Mucosa of gallbladder (tissue), 1 donor: ENCODE measurements at places on chromosomes 13 and 19. TPM values are rescaled to one million over a fixed set of nuclear protein-coding genes. Genes with fewer than 3 reads are reported as not detected.

- no peak for DNase-seq
These were observed 652 bp downstream of the POU4F1 start for GRCh38 chr13:78602561-78603239.

GRCh38 chr13:34338102-34338501 lies 520.2 kb downstream of the RFC3 start:
- no peak for DNase-seq

DNA sequence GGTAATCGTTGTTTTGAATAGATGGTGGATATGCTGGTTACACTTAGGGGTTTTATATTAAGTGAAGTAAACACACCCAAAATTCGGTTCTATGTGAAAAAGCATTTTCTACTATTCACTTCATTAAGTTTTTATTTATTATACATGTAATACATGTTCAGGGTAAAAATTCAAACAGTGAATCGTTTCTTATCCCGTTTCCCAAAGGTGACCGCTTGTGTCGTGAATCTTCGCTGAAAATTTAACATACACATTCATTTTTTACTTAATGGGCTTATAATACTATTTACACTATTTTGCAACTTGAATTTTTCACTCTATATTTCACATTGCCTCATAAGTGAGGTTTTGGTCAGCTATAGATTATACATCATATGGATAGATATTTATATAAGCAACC lies 24.5 kb downstream of the IPO5 start:
- no peak for DNase-seq

DNA sequence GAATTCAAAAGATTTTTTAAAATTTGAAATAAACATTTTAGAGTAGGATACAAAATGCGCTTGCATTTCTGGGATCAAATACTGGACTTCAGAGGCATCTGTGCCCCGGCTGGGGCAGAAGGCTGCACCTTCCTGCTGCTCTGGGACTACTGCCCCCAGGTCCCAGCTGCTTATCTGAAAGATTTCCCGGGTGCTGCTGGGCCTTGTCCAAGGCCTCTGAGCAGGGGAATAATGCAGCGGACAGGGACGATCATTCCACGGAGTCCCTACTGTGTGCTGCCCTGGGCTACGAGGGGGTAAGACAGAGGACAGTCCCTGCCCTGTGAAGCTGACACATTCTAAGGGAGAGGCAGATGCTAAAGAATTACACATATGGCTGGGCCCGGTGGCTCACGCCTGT lies 33.1 kb upstream of the NCCRP1 start:
- no peak for DNase-seq

DNA sequence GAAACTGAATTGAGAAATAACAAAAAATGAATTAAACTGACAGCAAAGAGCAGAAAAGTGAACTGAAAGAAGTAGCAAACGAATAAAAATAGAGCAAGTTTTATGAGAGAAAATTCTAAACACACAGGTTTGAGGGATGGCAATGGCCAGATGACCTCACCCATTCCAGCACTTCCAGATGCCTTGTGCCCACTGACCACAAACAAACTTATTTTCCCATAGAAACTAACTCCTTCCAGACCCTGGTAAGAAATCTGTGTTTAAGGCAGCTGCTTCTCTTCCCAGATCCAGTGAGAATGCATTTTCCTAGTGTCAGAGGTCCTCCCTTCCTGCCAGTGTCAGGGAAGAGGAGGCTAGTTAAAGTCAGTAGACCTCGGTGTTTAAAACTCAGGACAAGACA lies 51.7 kb downstream of the RXFP2 start:
- DNase-seq = no peak

DNA sequence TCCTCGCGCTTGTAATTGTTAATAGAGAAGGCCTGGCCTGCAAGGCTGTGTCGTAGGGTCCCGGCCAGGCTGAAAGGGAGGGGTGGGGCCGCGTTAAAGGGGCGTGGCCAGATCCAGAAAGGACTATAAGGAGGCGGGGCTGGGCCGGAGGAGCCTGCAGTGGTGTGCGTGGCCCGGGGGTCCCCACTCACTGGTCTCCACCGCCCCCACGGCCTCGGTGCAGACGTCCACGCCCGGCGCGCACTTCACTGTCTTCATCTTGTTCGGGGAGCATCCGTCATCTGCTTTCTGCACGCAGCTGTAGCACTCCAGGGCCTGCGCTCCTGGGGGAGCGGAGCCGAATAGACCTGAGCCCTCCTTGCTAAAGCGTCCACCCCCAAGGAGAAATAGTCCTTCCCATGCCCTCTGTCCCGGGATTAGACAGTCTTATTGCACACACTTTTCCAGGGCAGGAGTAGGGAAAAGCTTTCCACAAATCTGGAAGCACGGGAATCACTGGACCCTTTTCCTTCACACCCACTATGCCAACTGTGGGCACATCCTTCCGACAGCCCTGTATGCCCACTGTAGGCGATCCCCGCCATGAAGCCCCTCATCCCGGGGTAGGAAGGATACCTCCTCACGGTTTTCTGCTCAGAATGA lies 1.2 kb downstream of the LYPD3 start:
- peak; percentile 78 for DNase-seq

DNA sequence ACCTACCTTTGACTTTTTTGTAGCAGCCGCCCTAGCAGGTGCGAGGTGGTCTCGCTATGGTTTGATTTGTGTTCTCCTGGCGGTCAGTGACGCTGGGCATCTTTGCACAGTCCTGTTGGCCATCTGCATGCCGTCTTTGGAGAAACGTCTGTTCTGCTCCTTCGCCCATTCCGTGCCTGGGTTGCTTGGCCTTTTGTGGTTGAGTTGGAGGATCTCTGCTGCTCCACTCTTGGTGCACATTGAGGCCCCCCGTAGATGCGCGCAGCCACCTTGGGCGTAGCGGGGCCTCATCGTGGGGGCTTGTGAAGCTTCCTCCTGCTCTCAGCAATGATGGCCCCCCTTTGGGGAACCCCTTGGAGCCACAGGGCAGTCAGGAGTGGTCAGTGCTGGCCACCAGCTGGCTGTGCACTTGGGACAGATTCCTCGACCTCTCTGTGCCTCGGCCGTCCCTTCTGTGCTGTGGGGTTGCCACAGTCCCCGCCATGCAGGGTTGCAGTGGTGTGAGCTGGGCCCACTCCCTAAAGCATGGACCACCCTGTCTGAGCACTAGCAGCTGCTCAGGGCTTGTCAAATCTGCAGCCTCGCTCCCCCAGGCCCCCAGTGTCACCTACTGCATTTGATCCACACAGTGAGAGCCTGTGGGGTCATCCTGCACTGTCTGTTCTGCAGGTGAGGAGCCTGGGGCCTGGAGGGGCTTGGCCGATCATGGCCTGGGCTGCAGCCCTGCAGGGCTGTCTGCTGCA lies 170.8 kb downstream of the KDM4B start:
- DNase-seq = no peak

- no peak for DNase-seq
These were observed 31.0 kb downstream of the CILP2 start for GRCh38 chr19:19568802-19569756.

DNA sequence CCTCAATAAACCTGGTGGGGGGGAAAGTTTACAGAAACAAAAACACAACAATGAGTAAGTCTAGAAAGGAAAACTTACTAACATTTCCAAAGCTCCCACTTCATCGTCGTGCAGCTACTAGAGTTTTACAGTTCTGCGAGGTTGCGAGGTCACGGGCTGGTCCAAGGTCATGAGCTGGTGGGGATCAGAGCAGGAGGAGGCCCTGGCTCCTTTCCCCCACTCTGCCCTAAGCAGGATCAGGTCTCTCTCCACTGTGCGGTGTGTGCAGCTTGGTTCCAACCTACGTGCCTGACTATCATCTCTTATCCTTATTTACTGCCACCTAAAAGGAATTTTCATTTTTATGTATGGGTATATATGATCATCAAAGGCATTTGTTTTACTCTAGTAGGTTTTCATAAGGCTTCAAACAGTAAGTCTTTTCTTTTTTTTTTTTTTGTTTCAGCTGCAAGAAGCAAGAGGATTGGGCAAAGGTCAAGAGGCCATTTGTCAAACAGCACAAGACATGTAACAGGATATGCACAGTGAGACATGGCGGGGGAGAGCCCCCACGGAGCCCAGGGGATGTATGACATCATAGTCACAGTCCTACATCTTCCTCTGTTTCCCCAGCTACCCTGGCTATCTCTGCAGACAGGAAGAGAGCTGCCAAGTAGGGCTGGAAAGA lies 76.6 kb upstream of the POMP start:
- no peak for DNase-seq

DNA sequence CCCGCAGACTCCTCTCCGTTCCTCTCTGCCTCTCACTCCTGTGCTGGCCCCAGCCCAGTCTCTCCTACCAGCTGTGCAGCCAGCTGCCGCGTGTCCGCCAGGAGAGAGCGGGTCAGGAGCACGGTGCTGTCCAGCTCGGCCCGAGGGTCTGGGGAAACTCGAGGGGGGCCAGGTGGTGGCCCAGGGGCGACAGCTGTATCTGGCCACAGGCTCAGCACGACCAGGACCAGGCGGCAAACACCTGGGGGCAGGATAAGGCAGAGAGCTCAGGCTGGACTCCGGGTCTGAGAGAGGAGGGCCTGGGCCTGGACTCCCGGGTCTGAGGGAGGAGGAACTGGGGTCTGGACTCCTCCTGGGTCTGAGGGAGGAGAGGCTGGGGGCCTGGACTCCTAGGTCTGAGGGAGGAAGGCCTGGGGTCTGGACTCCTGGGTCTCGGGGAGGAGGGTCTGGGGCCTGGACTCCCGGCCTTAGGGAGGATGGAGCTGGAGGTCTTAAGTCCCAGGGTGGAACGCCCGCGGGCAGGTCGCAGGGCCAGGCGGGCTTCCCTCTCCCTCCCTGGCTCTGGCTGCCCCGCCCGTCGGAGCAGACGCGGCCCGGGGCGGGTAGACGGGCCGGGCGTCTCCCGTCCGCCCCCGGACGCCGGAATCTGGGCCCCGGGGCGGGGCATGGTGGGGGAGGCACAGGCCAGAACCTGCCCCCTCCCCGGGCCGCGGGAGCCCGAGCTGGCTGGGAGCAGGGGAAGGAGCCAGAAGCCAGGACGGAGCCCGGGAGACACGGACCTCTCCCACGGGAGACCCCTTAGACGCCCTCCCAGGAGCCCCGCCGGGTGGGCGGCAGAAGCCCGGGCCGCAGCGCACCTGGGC lies 1.3 kb downstream of the IL11 start:
- no peak for DNase-seq

Gene CEACAM19
- total RNA-seq = 10.9 TPM

Gene TEX101
- not detected for total RNA-seq
